ENCODE measurements at places on chromosomes 1 and 21.

GRCh38 chr1:104648269-104648691 lies 898.6 kb downstream of the AMY1C start:
- no peak for DNase-seq

DNA sequence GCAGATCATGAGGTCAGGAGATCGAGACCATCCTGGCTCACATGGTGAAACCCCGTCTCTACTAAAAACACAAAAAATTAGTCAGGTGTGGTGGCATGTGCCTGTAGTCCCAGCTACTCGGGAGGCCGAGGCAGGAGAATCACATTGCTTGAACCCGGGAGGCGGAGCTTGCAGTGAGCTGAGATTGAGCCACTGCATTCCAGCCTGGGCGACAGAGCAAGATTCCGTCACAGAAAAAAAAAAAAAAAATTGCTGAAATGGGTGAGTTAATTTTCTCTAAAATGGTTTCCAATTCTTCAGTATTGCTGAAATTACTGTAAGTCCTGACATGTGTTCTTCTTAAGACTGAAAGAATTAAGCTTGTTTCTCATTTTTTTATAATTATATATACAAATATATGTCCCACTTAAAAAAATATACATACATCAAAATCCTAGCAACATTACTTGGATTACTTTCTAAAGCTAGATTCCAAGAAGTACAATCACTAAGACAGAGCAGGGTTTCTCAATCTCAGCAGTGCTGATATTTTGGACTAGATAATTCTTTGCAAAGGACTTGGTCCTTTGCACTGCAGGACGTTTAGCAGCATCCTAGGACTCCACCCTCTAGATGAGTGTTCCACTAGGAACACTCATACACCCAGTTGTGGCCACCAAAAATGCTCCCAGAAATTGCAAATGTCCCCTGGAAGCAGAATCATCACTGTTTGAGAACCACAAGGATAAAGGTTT lies 24.8 kb downstream of the ZNHIT6 start:
- DNase-seq, result no peak

DNA sequence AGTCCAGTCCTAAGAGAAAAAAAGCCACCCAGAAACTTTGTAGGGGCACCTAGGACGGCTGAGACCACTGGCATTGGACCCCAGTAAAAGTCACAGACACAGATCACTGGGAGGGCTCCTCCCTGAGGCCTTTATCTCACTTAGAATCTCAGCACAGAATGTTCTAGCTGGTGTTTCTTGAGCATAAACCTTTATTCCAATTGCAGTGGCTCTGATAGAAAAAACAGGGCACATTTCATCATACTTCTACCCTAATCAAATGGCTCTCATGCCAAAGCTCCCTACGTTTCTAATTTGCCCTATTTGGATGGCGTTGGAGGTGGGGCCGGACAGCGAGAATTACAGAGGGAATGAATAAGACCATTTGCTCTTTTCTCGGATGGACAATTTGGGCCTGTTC lies 53.8 kb downstream of the NGF start:
- no peak for DNase-seq

- no peak for DNase-seq
Observed at GRCh38 chr1:10615932-10616671, 141.4 kb downstream of the PEX14 start.

DNA sequence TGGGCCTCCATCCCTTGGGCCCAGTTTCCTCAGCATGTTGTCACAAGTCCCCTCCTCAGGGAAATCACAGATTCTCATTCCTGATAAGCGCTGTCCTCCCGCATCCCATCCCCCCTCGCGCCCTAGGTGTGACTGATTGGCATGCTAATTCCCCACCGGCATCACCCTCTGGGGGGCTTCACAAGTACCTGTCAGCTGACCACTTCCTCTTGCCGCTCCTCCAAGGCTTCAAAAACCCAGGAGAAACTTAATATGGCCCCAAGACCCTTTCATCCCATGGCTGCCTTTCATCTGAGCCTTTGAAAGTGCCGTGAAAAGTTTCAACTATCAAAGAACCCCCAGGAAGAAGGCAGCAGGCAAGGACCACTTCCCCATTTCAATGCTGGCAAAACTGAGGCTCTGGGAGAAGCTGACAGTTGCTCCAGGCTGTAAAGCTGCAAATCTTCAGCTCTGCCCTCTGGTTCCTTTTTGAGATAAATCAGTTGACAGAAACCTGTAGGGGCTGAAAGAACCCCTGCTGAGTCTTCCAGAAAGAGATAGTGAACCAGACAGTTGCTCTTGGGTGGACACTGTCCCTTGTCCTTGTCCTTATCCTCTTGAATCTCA lies 12.8 kb upstream of the MIXL1 start:
- DNase-seq, result no peak

All from activated naive CD4-positive, alpha-beta T cell treated with anti-CD3 and anti-CD28 coated beads, Interleukin-2, amount 50 U/mL, for 16 hours (primary cell).